ENCODE measurements at places on chromosomes 6 and 20. TPM values are rescaled to one million over a fixed set of nuclear protein-coding genes. Genes with fewer than 3 reads are reported as not detected.
A peak's percentile ranks its signal among the peaks of the same experiment; 100 is the strongest.

DNA sequence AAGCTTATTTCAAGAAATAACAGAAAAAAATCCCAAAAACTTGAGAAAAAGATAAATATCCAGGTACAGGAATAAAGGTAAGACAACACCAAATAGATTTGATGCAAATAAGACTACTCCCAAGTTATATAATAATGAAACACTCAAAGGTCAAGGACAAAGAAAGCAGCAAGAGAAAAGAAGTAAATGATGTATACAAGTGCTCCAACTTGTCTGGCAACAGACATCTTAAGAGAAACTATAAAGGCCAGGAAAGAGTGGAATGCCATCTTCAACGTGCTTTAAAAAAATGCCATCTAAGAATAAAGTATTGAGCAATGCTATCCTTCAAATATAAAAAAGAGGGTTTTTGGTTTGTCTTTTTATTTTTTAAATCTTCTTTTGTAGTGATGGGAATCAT is 54.2 kb downstream of the REV3L start:
- no peak overlapping the region for H3K27ac ChIP-seq
- peaks cover 81% of the 10 kb centered on the region for H3K4me1 ChIP-seq
- H3K36me3 ChIP-seq, result peaks cover 42% of the 10 kb centered on the region
- DNase-seq, result no peak

GRCh38 chr20:4069751-4070150 is 54.4 kb upstream of the RNF24 start:
- DNase-seq, result peak; percentile 58
- peaks cover 2% of the 10 kb centered on the region for H3K27me3 ChIP-seq
- H3K4me3 ChIP-seq, result no peak overlapping the region
- 0 out of 2 replicates have a peak, but pooled peaks cover 5% of the 10 kb centered on the region for H3K36me3 ChIP-seq
- H3K4me1 ChIP-seq, result peaks cover 72% of the 10 kb centered on the region

DNA sequence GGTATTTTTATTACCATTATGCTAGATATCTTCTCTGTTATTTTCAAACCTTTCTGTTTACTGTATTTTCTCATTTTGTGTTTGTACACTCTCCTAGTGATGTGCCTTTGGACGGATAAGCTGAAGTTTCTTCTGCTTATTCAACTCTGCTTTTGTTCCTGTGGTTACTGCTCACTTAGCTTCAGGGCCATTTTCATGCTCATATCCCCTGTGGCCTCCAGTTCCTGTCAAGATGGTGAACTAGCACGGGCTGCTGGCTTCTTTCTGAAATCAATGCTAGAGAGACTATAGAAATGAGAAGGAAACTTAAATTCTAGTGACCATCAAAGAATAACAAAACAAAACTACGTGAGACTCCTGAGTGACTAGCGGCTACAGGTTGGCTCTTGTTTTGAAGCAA is 6.8 kb upstream of the CST8 start:
- no peak overlapping the region for H3K27ac ChIP-seq
- peaks cover 1% of the 10 kb centered on the region for H3K27me3 ChIP-seq
- H3K4me3 ChIP-seq, result no peak overlapping the region
- H3K36me3 ChIP-seq, result no peaks in the 10 kb centered on the region

DNA sequence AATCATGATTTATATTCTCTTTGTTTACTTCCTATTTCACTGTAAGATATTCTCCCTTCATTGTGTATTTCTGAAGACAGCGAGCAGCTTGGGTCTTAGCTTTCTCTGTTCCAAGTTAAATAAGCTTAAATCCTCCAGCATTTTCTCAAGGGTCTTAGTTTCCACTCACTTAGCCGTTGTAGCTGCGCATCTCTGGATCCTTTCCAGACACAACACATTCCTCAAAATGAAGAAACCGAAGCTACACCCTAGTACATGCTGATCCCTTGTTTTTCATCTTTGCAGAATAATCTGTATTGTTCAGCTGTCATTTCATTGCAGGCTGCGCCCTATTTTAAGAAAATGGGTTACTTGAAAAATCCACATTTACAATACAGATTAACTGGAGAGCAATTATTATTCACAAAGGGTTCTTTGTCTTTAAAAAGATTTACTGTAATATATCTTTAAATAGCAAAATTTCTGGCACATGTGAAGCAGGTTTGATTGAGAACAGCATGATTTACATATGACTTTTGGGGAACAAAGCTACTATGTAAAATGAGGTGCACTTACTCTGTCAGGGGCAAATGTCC is 375.8 kb downstream of the QKI start:
- no peaks in the 10 kb centered on the region for H3K36me3 ChIP-seq
- H3K4me1 ChIP-seq, result peaks cover 15% of the 10 kb centered on the region
- H3K4me3 ChIP-seq, result no peak overlapping the region
- H3K27me3 ChIP-seq, result peaks cover 2% of the 10 kb centered on the region

DNA sequence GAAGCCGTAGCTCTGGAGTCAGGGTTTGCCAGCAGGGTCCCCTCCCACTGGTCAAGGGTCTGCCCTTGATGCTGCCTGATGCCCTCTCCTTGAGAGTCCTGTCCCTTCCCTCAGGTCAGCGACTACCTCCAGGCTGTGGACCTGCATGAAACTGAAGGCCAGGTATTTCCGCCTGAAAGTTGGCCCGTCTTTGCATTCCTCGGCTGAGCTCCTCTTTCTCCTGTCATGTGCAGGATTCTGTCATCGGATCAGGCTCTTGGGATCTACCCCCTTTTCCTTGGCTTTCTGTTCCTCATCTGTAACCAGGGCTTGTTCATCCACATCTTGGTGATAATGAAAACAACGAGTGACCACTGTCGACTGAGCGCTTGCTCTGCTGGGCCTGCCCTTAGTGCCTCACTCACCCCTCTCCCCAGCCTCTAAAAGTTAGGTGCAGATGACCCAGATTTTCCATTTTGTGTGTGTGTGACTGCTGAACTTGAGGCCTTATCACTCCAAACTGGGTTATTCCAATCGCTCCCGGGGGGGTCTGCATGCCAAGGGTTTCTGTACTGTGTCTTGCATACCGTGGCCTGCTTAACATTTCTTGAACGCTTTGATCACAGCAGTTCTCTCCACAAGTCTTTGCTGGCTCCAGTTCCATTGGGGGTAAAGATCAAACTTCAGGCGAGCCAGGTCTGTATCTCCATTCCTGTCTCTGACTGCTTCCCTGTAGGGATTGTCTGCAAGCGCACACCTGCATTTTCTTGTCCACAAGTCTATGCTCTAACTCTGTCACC is 81.6 kb downstream of the DTD1 start:
- H3K4me3 ChIP-seq, result no peak overlapping the region
- H3K27ac ChIP-seq, result no peak overlapping the region
- no peaks in the 10 kb centered on the region for H3K36me3 ChIP-seq
- no peak for DNase-seq

DNA sequence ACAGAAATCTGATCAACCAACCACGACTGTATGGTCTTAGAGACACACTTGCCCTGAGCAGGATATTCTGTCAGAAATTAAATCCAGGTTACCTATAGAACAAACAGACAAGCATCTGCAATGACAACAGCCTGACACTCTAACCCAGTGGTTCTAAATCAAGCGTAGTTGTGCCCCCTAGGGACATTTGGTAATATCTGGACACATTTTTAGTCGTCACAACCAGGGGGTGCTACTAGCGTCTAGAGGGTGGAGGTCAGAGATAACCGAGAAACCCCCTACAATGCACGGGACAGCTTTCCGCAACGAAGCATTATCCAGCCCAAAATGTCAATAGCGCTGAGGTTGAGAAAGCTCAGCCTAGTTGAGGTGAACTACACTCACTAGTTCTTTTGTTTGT is 32.3 kb downstream of the ID4 start:
- H3K27me3 ChIP-seq, result peaks cover 28% of the 10 kb centered on the region
- peaks cover 18% of the 10 kb centered on the region for H3K4me1 ChIP-seq
- no peaks in the 10 kb centered on the region for H3K36me3 ChIP-seq
- no peak overlapping the region for H3K4me3 ChIP-seq
- H3K27ac ChIP-seq, result no peak overlapping the region

Gene MUC22
- not detected for total RNA-seq

- no peaks in the 10 kb centered on the region for H3K36me3 ChIP-seq
- DNase-seq, result no peak
- no peaks in the 10 kb centered on the region for H3K4me1 ChIP-seq
Measured at GRCh38 chr6:166910601-166911000, 45.7 kb downstream of the RNASET2 start.

DNA sequence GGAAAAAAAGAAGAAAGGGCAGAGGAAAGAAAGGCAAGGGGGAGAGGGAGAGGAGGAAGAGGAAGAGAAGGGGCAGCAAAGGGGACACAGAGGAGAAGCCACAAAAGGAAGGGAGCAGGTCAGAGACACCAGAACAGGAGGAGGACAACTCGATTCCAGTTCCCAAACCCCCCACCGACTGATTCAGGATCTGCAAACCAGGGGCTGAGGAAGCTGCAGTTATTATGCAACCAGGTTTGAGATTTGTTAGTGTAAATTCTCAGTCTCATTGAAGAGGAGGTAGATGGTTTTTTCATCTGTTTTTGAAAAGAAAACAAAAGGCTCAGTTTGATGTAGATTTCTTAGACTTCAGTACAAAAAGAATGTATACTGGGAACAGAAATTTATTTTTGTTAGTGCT is 202.8 kb downstream of the FOXC1 start:
- no peaks in the 10 kb centered on the region for H3K36me3 ChIP-seq
- no peak for DNase-seq
- H3K4me3 ChIP-seq, result no peak overlapping the region
- peaks cover 16% of the 10 kb centered on the region for H3K4me1 ChIP-seq

GRCh38 chr6:111992851-111993250 is 61.1 kb upstream of the CCN6 start:
- H3K4me3 ChIP-seq, result no peak overlapping the region
- no peaks in the 10 kb centered on the region for H3K36me3 ChIP-seq
- DNase-seq, result no peak

- no peaks in the 10 kb centered on the region for H3K27me3 ChIP-seq
- peak overlapping the region; percentile 96 for H3K27ac ChIP-seq
- peaks cover 67% of the 10 kb centered on the region for H3K4me1 ChIP-seq
- peaks cover 14% of the 10 kb centered on the region for H3K36me3 ChIP-seq
- H3K4me3 ChIP-seq, result peak overlapping the region; percentile 66
Measured at GRCh38 chr6:106519460-106520394, 109.6 kb downstream of the RTN4IP1 start.

DNA sequence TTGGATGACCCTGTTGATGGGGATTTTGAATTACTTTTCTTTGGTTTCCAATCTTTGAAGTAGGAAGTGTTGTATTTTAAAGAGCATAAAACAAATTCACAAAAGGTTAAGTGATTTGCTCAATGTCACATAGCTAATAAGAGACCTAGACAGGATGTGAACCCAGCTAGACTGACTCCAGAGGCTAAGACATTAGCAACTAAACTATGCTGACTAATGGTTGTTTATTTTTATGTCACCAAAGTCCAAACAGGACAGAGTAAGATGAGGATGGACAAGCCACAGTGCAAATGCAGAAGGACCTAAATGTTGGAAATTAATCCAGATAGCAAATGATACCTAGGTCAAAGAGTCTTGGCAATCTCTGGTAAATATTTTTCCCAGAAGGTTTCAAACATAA is 38.0 kb downstream of the OGFRL1 start:
- no peak overlapping the region for H3K4me3 ChIP-seq
- no peaks in the 10 kb centered on the region for H3K36me3 ChIP-seq
- DNase-seq, result no peak
- no peak overlapping the region for H3K27ac ChIP-seq
- peaks cover 20% of the 10 kb centered on the region for H3K4me1 ChIP-seq

- no peak overlapping the region for H3K4me3 ChIP-seq
- H3K4me1 ChIP-seq, result no peaks in the 10 kb centered on the region
- DNase-seq, result no peak
- no peak overlapping the region for H3K27ac ChIP-seq
- H3K27me3 ChIP-seq, result no peaks in the 10 kb centered on the region
Measured at GRCh38 chr20:22525821-22526220, 58.6 kb downstream of the FOXA2 start.

Gene KHDC1L
- not detected for total RNA-seq

DNA sequence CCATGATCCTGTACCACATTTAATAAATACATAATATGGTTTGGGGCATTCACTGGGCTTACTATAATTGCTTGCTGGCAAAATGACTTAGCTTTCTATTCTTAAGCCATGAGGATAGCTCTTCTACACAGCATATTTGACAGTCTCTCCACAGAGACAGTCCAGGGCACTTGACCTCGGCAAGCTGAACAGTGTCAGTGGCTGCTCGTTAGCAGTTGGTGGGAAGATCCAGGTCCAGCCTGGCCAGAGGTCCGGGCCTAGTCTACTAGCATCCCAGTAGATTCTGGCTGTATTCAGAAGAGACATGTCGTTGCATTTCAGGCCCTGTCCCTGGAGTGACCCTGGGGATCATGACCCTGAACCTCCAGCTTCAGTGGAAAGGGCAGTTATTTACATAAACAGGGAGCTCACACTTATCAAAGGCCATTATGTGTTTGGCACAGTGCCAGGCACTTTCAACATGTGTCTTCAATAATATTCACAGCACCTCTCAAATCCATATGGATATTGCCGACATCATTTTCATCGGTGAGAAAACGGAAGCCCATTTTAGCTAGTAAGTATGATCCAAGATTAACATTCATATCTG is 139.0 kb downstream of the IMPG1 start:
- H3K27me3 ChIP-seq, result peaks cover 4% of the 10 kb centered on the region
- peaks cover 19% of the 10 kb centered on the region for H3K4me1 ChIP-seq
- DNase-seq, result no peak
- H3K36me3 ChIP-seq, result no peaks in the 10 kb centered on the region
- H3K4me3 ChIP-seq, result no peak overlapping the region

Gene NKX2-4
- not detected for total RNA-seq

DNA sequence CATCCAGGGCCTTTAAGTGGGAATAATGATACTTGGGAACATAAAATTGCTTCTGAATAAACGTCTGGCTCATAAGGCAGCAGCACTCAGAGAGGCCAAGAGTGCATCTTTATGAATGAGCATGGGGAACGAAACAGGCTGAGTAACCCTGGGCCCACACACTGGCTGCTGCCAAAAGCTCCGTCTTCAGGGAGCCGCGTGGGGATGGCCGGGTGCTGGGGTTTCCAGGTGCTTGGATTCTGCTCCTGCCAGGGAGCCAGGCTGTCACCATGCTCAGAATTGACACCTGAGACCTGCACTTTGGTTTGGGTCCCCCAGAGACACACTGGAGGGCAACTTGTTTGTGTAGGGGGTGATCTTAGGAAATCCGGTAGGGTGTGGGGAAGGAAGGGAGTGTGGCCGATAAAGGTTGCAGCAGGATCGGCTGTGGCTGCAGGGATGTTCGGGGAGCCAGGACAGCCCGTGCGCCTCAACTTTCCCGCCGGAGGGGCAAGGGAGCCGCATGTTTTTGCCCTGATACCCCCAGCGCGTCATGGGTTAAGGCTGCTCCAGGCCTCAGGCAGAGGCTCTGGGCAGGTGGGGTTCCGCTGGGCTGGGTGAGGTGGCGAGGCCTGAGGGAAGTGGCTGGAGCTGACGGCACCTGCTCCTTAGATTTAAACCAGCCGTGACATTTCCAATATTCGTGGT is 101.8 kb downstream of the YTHDF1 start:
- H3K27me3 ChIP-seq, result peaks cover 42% of the 10 kb centered on the region
- no peak overlapping the region for H3K4me3 ChIP-seq
- no peak overlapping the region for H3K27ac ChIP-seq
- no peaks in the 10 kb centered on the region for H3K36me3 ChIP-seq
- H3K4me1 ChIP-seq, result no peaks in the 10 kb centered on the region

GRCh38 chr6:86936834-86937218 is 502 bp upstream of the HTR1E start:
- H3K4me3 ChIP-seq, result no peak overlapping the region
- no peak for DNase-seq
- H3K4me1 ChIP-seq, result no peaks in the 10 kb centered on the region
